Activated naive CD4-positive, alpha-beta T cell treated with anti-CD3 and anti-CD28 coated beads, Interleukin-2, amount 50 U/mL, for 16 hours (primary cell): ENCODE measurements at places on chromosomes 5 and 9.

- DNase-seq, result no peak
Measured at GRCh38 chr5:93189707-93190120, 391.3 kb downstream of the NR2F1-AS1 start.

- no peak for DNase-seq
Measured at GRCh38 chr5:139954462-139954861, 88.6 kb downstream of the NRG2 start.

DNA sequence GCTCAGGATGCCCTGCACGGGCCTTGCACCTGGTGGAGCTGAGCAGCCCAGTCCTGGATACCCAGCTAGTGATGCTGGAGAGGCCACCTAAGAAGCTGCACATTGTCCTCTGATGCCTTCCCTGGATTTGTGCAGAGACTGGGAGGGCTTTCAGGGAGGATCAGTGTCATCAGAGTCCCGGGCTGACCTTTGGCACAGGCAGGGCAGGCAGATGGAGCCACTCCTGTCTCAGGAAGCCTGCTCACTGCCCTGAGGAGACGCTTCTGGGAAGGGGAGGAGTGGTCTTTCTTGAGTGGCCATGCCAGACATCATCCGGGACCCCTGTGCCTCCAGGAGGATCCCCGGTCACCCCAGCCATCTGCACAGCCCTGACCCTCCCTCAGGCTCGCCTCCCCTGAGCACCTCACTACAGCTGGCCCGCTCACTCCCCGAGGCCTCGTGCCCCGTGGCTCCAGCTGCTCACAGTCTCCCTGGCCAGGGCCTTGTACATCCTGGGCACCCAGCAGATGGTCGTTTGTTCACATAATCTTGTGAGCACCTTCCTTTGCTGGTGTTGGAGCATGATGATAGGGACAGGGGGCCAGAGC, 47.2 kb upstream of the FCN2 start:
- DNase-seq, result no peak

- no peak for DNase-seq
Measured at GRCh38 chr9:15576350-15577050, 23.7 kb downstream of the CCDC171 start.

DNA sequence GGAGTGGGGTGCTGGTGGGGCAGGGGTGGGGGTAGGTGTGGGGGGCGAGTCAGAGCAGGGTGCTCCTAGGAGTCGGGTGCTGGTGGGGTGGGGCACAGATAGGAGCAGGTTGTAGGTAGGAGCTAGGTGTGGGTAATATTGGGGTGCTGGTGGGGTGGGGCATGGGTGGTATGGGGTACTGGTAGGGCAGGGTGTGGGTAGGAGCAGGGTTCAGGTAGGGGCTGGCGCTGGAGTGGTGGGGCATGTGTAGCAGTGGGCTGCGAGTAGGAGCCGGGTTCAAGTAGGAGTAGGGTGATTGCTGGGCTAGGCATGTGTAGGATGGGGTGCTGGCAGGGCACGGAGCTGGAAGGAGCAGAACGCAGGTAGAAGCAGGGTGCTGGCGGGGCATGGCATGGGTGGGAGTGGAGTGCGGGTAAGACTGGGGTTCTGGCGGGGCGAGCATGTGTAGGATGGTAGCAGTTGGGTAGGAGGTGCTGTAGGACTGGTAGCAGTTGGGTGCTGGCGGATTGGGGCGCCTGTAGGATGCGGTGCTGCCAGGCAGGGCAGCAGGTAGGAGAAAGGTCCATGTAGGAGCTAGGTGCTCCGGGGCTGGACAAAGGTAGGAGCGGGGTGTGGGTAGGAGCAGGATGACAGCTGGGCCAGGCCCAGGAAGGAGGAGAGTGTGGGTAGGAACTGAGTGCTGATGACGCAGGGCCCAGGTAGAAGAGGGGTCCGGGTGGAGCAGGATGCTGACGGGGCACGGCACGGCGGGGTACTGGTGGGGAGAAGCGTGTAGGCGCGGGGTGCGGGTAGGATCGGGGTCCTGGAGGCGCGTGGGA, 105.5 kb upstream of the SIMC1 start:
- no peak for DNase-seq

DNA sequence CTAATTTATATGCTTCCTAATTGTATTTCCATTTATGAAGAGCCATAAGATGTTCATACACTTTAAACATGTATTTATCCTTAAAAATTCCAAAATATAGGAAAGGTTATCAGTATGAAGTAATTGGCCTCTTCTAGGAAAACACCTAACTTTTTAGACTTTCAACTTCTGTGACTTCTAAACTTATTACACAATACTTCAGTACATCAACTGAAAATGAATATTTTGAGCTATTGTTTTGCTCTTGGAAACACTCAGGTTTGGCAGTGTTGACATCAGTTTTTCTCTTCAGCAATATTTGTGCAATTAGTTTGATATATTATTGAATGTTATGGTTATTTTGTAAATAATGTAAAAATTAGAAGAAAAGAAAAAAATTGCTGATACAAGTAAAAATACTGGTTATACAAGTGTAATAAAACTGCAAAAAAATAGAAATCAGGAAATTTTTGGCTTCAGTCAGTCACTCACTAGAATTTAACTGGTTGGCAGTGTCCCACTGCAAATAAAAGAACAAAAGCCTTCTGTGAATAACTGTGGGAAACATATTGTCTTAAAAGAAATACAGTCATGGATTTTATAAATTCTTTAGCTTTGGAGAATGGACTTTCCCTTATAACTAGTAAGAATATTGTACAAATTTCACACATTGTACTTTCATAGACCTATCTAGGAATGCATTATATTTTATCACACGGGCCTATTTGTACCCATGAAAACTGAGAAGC, 635.9 kb downstream of the TLE1 start:
- DNase-seq, result no peak

- no peak for DNase-seq
Measured at GRCh38 chr9:37085233-37085632, 35.1 kb upstream of the ZCCHC7 start.

- no peak for DNase-seq
Measured at GRCh38 chr9:83071626-83072025, 8.7 kb upstream of the RASEF start.

GRCh38 chr9:134291961-134292871, 34.0 kb upstream of the RXRA start:
- DNase-seq, result no peak

DNA sequence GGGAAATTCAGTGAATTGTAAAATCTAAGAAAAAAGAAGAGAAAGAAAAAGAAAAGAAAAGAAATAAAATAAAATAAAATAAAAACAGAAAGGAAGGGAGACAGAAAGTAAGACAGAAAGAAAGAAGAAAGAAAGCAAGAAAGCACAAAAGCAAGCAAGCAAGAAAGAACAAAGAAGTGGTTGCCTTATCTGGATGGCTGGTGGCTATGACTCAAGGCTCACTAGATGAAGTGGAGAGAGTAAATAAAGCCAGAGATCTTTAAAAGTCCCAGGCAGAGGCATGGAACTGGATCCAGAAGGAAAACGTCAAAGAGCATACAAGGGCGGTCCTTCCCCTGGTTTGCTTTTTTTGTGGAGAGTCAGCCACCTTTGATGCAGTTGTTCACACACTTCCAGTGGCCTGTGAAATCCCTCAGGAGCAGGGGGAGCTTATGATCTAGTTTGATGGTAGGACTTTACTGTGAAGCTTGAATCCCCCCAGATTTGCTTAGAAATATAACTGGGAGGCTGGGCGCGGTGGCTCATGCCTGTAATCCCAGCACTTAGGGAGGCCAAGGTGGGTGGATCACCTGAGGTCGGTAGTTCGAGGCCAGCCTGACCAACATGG, 176.7 kb upstream of the HMHB1 start:
- no peak for DNase-seq

DNA sequence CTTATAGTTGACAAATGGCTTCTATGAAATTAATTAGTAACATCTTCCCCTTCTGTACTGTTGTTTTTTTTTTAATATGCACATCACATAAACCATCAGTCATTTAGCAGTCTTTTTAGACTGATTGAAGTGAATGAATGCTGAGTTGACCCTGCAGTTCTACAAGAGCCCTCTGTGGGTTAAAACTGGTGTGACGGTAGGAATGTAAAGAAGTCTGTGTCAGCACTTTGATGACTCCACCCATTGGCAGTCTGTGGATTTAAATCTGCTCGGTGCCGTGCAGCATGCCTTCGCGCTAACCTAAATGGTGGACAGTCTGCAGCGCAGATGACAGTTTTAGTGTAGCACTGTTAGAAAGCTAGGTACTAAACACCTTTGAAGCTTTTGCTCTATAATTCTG, 3.1 kb downstream of the GTF3C4 start:
- no peak for DNase-seq

- DNase-seq, result no peak
Measured at GRCh38 chr9:105320568-105320967, 76.1 kb downstream of the SLC44A1 start.

GRCh38 chr9:37036776-37037502, 2.9 kb upstream of the PAX5 start:
- peak; percentile 60 for DNase-seq

DNA sequence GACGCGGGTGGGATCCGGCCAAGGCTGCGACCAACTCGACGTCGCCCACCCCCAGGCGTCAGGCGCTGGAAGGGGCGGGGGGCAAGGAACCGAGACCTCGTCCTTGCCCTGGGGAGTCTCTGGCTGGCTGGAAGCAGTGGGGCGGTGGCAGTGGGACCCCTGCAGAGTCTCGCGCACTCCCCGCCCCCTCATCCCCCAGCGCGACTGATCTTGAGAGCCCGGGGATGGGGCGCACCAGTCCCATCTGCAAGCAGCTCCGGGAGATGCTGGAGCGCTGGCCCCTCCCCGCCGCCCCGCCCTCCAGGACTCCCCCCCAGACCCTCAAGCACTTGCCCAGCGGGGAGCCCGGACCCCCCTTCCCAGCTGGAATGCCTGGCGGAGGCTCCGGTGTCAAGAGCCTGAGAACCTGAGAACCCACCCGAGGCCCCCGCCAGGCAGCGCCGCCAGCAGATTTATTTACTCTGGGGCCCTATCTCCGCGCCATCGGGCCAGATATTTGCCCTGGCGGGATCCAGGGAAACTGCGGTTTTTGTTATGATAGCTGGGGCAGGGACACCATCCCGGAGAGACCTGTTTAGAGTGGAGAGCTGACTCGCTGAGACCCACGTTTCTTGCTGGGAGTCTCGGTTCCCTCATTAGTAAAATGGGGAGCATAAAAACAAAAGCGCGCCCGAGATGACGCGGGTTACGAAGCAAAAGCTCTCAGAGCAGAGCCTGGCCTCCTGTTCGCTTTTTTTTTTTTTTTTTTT, 1.2 kb downstream of the PRRT1B start:
- DNase-seq, result no peak

GRCh38 chr5:17182981-17183380, 34.5 kb upstream of the BASP1 start:
- no peak for DNase-seq

DNA sequence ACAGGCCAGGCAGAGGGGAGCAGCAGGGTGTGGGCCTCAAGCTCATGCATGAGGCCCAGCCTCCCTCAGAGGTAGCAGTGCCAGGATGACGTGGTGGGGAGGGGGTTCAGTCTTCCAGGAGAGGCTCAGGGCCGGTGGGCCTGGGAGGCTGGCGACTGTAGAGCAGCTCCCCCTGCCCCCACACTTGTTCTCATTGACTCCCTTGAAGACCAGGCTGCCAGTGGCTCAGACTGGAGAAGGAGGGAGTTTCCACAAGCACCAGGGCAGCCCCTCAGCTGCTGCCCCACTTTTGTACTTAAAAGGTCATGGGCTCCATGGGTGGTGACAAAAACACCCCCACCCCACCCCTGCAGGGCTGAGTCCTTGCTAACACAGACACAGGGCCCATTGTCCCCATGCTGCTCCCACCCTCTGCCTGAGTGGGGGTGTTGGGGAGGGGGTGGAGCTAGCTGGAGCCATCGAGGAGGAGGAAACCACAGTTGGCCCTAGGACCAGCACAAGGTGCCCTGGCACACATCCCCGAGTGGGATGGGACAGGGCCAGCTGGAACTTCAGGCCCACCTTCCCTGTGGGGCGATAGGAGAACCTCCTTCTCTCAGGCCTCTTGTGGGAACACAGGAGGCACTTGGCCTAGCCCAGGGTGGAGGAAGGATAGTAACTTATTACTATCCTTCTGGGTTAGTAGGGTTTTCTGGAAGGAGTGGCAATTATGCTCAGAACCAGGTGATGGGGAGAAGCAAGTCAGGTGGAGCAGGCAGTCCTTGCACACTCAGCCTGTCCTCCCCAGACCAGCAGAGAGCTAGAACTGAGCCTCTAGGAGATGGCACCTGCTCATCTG, 10.7 kb downstream of the PDLIM4 start:
- no peak for DNase-seq

GRCh38 chr9:97386733-97387503, 25.0 kb upstream of the TDRD7 start:
- DNase-seq, result peak; percentile 69

DNA sequence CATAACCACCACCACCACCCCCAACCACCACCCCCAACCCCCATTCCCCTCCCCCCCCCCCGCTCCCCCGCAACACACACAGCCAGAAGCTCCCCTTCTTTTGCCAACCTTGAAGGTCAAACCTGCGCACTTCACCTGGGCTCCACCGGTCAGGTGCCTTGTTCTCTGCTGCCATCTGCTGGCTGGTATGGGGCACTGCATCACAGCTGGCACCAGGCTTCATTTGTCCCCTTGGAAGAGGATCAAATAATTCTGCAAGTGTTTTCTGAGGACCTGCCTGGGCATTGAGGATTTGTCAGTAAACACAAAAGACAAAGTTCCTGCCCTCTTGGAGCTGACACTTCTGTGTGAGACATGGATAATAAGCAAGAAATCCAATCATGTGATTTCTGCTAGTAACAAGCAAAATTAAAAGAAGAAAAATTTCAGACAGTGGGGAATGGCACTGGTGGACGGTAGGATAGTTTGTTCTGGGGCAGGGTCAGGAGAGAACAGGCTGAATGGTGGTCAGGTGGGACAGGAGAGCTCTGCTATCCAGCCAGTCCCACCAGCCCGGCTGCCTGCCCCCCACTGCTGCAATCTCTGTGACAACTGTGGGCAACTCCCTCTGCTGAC, 55.6 kb upstream of the LMX1B start:
- DNase-seq, result peak; percentile 54

DNA sequence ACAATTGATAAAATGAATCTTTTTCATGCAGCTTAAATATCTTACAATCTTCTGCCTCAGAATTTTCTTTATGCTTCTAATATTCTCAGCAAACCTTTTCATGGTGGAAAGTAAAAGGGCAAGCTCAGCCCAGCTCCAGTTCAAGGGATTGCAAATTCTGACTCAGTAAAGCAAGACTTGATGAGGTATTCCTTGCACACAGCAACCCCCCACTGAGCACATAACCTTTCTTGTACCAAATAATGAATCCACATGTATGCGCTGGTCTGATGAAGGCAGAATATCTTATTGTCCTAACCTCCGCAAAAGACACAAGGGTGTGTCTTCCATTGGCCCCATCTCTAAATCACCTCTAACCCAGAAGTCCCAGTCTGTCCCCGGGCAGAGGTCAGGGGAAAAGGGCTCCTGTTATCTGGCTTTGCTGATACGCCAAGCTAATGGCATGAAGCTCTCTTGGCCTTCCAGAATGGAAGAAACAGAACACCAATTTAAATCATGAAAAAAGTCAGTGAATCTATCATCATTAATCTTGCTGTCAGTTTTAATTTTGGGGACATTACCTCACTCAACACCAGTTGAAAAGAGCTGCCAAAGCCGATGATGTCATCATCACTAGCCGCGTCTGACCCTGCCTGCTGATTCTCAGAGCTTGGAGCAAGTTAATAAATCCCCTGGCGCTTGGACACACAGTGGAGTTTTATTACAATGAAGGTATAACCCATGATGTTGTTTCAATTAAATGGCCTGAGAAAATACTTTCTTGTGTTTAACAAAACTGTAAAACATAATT, 592.5 kb upstream of the CLINT1 start:
- no peak for DNase-seq

GRCh38 chr5:95347506-95348120, 43.6 kb upstream of the FAM81B start:
- no peak for DNase-seq
